ENCODE measurements at places on chromosomes 3 and 15.

DNA sequence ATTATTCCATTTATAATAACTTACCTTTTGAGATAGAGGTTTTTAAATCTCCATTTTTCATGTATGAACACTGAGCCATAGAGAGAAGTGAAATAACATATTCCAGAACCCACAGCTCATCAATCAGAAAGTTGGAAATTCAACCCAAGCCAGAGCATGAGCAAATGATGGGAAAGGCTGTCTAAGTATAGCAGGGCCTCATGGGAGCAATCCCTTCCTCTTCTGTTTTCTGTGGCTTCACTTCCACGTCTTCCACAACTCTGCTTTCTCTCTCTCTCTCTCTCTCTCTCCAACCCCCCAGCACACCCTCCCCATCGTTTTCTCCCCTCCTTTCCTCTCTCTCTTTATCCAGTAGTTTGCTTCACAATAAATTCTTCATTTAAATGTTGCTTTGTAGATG, 14.8 kb upstream of the IL1RAP start:
- no peak for DNase-seq

- no peak for DNase-seq
These were observed 8.2 kb downstream of the ZIC4 start for GRCh38 chr3:147397875-147398812.

DNA sequence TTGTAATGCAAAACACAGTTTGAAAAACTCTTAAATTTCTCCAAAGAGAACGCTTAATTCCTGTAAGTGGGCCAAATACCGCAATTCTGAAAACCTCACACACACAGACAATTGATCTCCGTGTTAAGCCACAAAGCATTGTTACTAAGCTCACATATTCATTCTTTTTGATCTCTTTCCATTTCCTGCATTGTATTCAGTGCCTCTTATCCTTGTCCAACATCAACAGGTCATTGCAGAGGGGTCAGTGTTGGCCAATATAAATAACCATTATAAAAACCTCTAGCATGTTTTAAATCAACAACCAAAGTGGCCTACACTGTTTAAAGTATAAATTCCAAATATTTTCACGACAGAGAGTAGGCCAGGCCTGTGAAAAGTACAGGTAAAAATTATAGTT, 171.1 kb downstream of the PDZRN3 start:
- peak; percentile 39 for DNase-seq

DNA sequence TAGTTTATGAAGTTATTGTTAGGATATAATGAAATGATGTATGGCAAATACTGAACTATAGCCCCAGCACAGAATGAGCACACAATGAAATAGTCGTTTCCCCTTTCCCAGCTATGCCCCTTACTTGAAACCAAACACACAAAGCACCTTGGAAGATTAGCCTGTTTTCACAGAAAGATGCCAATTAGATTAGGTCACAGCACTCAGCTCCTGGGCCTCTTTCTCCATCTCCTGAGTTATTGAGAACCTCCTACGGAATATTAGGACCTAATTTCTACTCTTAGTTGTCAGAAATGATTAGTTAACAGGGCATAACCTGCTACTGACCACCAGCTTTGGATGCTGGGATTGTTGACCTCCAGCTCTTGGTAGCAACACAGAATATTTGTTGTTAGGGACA, 269.4 kb upstream of the ROPN1 start:
- peak; percentile 25 for DNase-seq

- DNase-seq = no peak
These were observed 373.3 kb upstream of the RBMS3 start for GRCh38 chr3:28907616-28908015.

DNA sequence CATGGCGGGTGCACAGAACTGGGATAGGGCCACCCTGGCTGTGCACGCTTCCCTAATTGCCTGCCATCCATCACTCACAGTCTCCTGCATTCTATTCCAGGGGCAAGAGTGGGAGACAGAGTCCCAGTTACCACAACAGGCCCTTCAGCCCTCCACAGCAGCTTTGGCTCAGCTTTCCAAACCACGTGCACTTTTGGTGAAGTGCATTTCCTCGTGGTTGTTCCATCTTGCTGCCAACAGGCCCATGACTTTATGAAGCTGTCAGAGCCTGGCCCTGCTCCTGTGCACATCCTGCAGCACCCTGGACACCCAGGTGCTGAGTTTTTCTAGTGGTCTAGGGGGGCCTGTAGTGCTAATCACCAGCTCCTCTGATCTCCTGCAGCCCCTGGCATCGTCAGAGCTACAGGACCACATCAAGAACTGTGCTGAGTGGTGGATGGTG, 110.2 kb downstream of the ADCY5 start:
- no peak for DNase-seq

- DNase-seq = no peak
These were observed 15.3 kb downstream of the LRRC57 start for GRCh38 chr15:42533246-42533645.

GRCh38 chr15:70289191-70289955, 191.7 kb upstream of the TLE3 start:
- DNase-seq = peak; percentile 80

DNA sequence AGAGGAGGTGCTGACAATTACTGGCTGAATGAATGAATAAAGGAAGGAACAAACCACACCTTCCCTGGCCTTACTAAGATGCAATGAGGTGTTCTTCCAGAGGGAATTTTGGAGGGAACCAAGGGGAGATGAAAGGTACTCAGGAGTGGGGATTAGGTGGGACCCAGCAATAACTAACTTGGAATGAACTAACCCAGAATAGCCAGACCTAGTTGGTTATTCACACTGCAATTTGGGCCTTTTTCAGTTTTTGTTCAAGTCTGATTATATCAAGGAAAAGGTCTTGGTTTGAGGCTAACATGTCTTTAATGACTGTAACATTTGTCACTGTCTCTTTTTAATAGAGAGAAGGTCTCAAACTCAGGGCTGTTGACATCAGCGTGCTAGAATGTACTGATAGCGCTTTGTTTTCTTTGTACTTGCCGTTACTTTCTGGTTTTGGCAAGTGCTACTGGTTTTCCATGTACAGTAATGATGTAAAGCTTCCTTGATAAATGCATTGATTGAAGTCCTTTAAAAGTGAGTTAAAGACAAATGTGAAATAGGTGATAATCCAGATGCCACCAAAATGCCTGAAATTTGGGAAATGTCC, 3.2 kb upstream of the PLXND1 start:
- no peak for DNase-seq

DNA sequence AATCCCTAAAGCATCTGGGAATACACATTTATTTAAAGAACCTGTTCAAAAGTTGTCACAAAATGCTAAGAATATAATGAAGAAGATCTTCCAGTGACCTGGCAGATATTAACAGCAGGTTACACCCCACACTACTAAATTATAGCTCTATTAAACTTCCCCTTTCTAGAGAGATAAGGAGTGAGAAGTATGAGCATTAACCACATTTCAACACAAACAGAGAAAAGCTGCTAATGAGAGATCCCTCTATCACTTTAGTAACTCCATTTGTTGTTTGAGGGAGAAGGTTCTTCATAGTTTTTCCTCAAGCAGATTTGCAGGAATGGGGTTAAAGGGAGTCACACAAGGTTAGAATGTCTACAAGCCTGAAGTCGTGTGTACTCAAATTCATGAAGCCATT, 3.6 kb downstream of the COL8A1 start:
- DNase-seq = no peak

GRCh38 chr15:35723852-35724251, 177.9 kb upstream of the DPH6 start:
- peak; percentile 31 for DNase-seq

DNA sequence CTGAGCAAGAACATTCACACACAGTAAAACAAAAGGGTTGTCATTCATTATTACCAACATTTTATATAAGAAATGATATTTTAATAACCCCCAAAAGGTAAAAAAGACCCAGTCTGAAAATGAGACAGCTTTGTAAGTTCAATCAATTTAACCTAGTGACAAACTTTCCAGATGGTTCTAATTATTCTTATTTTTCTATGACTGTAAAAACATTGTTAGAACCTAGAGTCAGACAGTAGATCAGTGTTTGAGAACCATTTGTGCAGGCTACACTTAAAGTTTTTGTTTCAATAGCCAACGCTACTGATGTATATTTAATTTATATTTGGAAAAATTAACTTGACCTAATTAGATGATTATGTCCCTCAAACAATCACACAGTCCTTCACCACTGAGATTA, 708.4 kb upstream of the CBLB start:
- DNase-seq = peak; percentile 15

DNA sequence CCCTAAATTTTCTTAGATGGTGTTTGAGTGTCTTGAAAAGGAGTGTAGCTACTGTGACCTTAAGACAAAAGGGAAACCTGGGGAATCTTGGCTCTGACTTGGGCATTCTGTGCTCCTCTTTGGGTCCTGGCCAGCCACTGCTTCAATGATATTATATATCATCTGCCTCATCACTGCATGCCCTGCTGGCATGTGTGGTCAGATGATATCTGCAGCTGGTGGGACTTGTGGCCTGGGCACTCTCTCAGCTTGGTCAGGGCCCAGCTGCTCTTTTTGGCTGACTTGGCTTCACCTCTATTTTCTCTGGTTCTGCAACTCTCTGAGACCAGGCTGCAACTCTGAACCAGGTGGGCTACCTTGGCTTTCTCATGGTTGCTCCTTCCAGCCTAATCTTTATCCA, 446.1 kb upstream of the RARB start:
- no peak for DNase-seq

DNA sequence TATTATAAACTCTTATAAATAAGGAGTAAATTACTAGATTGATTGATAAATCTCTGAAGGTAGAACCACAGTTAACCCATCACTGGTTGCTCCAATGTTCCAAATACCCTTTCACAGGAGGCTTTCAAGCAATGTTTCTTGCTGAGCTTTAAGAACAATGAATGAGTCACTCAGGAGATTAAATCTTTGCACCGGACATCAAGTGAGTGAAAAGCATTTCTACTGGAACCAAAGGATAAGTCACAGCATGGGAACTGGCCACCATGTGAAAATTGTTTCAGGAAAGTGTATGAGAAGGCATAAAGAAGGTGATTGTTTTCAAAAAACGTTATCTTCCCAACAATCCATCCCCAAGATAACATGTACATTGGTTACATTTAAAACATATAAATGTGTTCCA, 90.6 kb downstream of the CNTN3 start:
- no peak for DNase-seq

DNA sequence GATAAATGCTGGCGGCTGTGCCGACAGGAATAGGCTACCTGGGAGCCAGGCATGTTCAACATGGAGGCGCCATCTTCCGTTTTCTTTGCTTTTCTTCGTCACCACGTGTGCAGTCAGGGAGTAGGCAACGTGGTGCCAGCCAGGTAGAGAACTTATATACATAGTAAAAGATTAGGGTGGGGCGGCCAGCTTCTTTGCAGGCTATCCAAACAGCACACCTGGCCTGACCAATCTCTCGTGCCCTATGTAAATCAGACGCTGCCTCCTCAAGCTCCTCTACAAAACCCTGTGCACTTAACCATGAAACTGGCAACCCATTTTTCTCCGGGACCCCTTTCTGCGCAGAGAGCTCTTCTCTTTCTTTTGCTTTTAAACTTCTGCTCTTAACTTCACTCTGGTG, 28.6 kb upstream of the OR5K4 start:
- DNase-seq = no peak

DNA sequence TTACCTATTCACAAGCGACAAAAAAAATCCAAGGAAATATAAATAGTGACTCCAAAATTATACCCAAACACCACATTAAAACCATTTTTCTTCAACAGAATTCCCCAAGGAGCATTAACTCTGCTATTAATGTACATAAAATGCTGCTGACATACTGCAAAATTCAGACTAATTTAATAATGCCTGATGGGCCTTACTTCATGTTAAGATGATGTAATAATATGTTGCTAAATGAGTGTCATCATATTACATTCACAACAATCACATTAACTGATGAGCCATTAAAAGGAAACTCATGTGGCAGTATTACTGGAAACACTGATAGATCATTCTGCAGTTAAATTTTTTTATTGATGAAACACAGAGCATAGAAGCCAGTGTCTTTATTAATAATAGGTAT, 204.9 kb upstream of the CGNL1 start:
- peak; percentile 18 for DNase-seq

DNA sequence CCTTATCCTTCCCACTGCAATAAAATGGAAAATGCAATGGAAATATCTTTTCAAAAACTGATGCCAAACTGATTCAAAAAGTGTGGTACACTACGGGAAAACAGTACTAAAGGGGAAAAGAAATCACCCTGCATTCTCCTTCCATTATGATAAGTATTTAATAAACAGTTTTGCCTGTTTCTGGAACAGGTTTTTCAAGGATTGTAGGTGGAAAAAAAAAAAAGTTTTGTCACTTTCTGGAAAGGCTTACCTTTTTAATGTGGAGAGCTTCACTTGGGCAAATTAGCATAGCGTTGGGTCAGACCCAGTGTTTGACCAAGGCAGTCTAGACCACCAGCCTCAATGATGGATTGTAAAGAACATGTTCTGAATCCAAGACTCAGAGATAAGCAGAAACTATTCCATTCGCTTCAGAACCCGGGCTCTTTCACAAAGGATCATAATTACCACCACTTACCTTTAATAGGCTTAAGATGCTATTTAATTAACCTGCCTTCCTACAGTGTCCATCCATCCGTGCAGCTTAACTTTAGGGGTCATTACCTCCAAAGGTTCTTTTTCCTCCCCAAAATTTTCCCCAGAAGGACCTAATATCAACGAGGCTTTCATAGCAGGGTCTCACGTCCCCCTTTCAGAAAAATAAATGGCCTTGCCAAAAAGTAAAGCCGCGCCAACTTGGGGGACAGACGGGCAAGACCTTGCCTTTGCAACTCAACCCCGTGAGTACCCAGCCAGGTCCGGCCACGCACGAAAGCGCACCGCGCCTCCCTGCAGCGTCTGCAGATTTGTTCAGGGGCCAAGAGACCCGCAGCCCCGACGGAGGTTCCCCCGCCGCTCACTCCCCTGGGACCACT, 1.0 kb downstream of the DCBLD2 start:
- DNase-seq = no peak

GRCh38 chr3:78754066-78754743, 1013.6 kb downstream of the ROBO1 start:
- peak; percentile 71 for DNase-seq

DNA sequence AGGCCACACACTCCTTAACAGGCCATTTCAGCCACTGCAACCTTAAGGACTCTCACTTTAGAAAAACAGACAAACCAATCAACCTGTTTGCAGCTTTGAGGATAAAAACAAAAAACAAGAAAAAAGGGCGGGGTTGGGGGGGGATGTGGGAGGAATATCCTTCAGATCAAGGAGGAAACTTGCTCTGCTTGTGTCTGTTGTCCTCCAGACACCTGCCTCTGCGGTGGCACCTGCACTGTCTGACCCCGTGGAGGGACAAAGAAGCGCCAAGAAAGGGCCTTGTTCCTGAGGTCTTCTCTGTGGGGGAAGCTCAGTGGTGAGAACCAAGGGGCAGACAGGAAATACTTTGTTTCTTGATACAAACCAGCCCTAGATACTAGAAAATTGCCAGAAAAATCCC, 70.5 kb downstream of the POLR2M start:
- DNase-seq = no peak

DNA sequence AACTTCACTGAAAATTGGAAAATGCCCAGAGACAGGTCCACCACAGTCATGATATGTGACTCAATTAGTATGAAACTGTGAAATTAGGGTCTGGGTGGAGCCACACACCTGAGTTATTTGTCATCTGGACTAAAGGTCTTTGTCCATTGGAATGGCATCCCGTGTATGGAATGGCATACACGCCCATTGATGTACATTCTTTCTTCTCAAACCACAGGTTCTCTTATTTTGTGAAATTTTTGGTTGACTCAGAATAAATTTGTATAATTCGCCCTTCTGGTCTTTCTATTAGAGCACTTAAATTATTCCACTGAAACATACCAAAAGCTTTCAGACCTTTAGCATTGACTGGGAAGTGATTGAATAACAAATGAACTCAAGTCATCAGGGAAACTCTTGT, 66.8 kb upstream of the UBE2E1 start:
- DNase-seq = no peak

- no peak for DNase-seq
These were observed 139.7 kb downstream of the NSMCE3 start for GRCh38 chr15:29129926-29130325.

All from AG10803 (cell line).